ENCODE measurements at places on chromosomes 4 and X.

- DNase-seq = no peak
Measured at GRCh38 chr4:31236639-31237173, 516.5 kb downstream of the PCDH7 start.

- DNase-seq = no peak
Measured at GRCh38 chr4:7241597-7242125, 49.3 kb downstream of the SORCS2 start.

DNA sequence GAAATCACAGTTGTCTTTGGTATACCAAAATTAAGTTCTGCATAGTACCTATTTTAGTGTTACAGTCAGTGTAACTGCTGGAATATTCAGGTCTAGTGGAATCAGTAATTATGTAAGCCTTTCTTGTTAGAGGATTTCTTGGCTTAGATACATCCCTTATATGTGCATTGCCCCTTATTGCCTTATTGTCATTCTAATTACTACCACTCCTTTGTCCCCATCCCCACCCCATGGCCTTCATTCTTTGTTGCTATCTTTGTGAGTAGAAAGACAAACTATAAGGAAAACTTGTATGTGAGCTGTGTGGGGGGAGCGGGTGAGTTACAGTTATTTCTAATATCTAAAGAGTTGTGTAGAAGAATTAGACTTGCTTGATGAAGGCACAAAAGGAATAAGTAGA, 36.9 kb upstream of the RPA4 start:
- no peak for DNase-seq

DNA sequence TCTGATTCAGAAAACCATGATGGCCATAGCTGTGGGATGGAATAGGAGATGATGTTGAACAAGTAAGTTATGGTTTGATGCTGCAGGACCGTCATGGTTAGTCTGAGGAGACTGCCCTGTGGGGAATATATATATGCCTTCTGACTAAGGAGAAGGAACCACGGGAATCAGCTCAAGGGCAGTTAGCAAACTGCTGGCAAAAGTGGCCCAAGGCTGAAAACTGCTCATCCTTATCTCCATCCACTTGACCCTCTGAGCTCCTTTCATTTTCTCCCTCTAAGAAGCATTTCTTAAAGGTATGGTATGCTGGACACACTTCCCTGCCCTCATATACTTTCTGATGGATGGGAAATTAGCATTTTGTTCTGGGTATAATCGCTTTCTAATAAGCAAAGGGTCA, 161.9 kb downstream of the ENOX2 start:
- no peak for DNase-seq

- no peak for DNase-seq
Measured at GRCh38 chrX:66676990-66677389, 38.1 kb upstream of the EDA2R start.

- DNase-seq = no peak
Measured at GRCh38 chr4:41396214-41396613, 139.5 kb downstream of the UCHL1 start.

DNA sequence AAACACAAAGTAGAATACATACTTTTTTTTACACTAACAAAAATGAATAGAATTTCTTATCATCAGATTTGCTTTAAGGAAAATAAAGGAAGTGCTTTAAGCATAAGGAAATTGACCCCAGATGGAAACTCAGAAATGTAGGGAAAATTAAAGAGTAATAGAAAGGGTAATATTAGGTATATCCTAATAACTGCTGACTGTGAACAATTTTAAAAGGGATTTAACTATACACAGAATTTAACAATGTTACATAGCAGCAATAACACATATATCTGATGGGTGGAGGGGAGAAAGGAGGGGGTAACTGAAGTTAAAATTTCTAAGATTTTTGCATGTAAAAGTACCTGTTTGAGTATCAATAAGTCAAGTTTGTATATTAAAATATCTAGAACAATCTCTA, 8.6 kb downstream of the CDKL2 start:
- no peak for DNase-seq

GRCh38 chr4:145103496-145103895, 5.4 kb downstream of the ABCE1 start:
- DNase-seq = no peak

- no peak for DNase-seq
Measured at GRCh38 chrX:8639949-8640475, 91.9 kb downstream of the ANOS1 start.

GRCh38 chr4:118776157-118776954, 59.6 kb downstream of the SEC24D start:
- no peak for DNase-seq

DNA sequence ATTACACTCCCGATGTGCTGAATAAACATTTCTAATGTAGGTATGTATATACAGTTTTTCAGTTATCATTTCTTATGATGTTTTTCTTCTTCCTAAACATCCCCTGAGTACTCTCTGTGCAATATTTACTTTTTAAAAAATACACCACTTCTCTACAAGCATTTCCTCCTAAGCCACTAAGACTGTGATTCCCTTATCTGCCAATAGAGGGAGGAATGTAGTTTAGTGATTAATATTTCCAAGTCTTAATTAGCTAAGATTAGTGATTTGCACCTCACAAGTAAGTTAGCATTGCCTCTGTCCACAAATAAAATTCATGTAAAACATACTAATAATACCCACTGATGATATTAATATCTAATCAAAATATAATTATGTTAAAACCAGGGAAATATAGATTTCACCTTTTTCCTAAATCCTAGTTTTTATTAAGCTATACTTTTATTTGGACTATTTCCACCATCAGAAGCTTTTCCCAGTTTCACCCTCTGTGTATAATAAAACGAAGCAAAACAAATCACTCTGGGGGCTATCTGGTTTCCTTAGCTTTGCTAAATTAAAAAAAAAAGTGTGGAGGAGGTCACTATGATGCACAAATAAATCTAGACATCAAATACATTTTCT, 909.1 kb downstream of the FAT4 start:
- DNase-seq = no peak

DNA sequence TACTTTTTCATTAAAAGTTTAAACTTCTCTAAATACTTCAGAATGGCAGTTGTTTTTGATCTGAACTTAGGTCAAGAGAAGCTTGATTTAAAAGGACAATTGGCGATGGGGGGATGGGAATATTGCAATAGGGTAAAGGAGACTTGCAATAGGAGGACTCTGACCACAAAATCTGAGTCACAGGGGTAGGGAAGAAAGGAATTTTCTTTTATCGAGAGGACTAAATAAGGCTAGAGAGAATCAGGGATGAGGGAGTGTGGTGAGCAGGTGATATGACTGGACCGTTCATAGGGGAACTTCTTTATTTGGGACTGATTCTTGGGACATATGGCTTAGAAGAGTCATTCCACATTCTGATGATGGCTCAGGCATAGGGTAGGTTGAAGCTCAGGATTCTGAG, 1260.2 kb downstream of the ADGRL3 start:
- DNase-seq = no peak

DNA sequence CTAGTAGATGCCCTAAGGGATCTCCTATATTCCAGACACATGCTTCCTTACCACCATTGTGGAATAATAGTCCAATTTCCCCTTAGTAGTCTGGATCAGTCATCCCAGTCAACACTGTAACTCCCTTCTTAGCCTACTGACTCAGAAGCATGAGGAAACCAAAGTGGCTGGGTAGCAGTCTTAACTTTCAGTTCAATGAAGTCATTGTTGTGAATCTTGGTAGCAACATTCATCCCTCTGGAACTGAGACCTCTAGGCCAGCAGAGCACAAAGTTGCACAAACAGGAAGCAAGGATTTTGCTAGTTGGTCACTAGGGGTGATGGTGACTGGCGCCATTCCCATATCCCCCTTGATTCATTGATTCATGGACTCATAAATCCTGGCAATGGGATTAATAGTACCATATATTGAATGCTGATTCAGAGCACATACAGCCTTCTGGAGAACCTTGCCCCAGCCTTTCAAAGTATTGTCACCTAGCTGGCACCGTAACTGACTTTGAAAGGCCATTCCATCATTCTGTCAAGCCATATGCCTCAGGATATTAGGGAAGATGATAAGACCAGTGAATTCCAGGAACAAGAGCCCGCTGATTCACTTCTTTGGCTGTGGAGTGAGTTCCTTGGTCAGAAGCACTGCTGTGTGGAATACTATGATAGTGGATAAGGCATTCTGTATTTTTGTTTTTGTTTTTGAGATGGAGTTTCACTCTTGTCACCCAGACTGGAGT, 19.7 kb upstream of the GPAT3 start:
- no peak for DNase-seq

GRCh38 chr4:158302076-158302866, 92.0 kb downstream of the TMEM144 start:
- DNase-seq = no peak

GRCh38 chrX:31670245-31670644, 598.4 kb upstream of the FTHL17 start:
- DNase-seq = no peak

DNA sequence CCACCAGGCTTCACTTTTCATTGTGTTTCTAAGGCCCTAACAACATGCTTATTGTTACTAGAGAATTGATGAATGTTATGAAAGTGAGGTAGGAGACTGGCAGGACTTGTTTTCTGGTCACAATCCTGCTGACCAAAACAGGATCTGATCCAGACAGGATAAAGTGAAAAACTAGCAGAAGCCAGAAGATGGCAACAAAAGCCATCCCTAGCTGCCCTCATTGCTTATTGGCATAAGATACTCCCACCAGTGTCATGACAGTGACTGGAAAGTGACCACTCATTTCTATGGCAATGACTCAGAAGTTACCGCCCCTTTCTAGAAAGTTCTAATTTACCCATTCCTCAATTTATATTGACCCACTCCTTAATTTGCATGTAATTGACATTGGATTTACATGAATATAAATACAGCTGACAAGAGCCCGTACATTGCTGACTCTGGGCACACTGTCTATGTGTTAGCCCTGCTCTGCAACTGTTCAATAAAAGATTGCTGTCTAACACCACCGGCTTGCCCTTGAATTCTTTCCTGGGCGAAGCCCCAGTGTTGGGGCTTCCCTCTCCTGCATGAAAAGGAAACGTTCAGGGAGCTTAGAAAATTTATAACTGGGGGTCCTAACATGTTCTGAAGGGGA, 30.0 kb upstream of the FGG start:
- no peak for DNase-seq

- no peak for DNase-seq
Measured at GRCh38 chr4:11650801-11651596, 222.3 kb upstream of the HS3ST1 start.

DNA sequence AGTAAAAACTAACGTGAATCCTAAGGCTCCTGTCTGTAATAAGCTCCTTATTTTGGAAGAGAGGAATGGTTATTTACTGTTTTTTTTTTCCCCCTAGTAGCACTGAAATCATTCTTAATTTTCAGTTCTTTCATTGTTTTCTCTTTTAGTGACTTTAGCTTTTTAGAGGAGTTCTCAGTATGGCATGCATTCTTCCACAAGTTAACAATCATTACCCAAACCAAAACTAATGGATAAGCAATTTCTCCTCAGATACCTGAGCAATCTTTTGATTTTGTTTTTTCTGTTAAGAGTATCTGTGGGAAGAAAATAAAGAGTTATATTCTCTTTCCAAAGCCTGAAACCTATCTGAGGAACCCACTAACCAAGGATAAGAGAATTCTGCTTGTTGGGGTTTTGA, 16.7 kb upstream of the PPA2 start:
- DNase-seq = no peak

DNA sequence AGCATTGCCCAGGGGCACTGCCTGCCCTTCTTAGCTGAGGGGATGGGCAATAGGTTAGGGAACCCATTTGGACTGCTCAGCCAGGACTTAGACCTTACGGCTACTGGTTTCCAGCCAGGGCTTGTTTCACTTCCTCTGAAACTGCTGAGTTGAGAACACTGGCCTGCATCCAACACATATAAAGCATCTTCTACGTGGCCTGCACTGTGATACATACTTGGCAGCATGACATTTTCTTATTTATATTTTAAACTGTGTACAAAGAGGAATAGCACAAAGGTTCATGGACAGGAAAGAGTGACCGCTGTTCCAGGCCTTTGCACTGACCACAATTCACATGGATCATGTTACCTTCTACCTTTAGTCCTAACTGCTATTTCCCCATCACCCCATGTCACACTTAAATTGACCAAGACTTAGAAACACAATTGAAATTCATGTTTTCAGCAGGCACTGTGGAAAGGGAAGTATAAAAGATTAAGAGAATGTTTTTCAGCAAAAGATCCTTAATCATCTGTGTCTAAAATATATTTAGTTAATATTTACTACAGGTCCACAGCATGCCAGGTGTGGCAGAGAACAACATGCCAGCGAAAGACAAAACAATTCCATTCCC, 43.7 kb downstream of the NLGN4X start:
- no peak for DNase-seq

DNA sequence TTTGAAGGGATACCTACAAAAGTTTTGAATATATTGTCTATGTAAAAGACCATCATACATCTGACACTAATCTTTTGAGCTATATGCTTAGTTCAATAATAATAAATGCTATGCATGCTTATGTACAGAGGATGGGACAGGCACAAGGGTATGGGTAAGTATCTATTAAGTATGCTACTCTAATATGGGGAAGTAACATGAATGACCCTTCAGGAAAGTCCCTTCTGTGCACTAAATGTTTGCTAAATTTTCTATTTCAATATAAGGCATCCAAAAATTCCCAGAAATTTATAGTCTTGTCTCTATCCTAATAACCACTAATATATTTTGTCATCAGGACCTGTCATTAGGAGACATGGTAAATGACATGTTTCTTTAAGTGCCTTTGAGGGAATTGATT, 19.0 kb downstream of the ATP8A1 start:
- no peak for DNase-seq

DNA sequence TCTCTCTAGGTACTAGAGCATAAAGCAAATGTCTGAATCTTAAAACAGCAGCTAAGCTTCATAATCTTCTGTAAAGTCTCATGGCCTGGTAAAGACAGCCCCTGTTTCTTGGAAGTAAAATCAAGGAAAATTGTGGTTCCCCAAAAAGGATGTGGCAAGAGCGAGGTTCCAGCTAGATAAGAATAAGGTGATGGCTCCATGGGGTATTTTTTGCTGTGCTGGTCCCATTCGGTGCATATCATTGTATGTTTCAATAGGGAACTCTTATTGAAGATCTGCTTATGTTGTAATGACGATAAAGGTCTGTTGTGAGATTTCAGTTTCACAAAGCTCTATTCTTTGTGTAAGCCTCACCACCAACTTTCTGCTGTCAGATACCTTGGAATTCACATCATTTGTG, 316.9 kb upstream of the NOCT start:
- no peak for DNase-seq

GRCh38 chr4:174592256-174592984, 70.1 kb upstream of the HPGD start:
- DNase-seq = no peak

GRCh38 chr4:5609306-5610007, 98.9 kb downstream of the EVC2 start:
- DNase-seq = no peak

- no peak for DNase-seq
Measured at GRCh38 chr4:122903766-122904288, 18.6 kb downstream of the NUDT6 start.

- no peak for DNase-seq
Measured at GRCh38 chrX:84187533-84188319, at the start of gene RPS6KA6. RPS6KA6 (minus strand) TSS chrX:84188199; CDS start chrX:84187899, 300 bp downstream.

Measured in stimulated activated CD4-positive, alpha-beta T cell treated with anti-CD3 and anti-CD28 coated beads, Interleukin-2, amount 100 ng/mL, for 24 hours (primary cell).